ENCODE measurements at places on chromosomes 13 and 19. TPM values are rescaled to one million over a fixed set of nuclear protein-coding genes. Genes with fewer than 3 reads are reported as not detected.

GRCh38 chr13:43356567-43356966 is 333.2 kb downstream of the DNAJC15 start:
- no peak overlapping the region for H3K27ac ChIP-seq
- no peaks in the 10 kb centered on the region for H3K27me3 ChIP-seq
- peaks cover 5% of the 10 kb centered on the region for H3K4me1 ChIP-seq
- no peak overlapping the region for H3K4me3 ChIP-seq
- no peaks in the 10 kb centered on the region for H3K36me3 ChIP-seq

Gene LIM2
- total RNA-seq: not detected

Gene CKM
- total RNA-seq: not detected

Gene C1QTNF9B
- not detected for total RNA-seq

DNA sequence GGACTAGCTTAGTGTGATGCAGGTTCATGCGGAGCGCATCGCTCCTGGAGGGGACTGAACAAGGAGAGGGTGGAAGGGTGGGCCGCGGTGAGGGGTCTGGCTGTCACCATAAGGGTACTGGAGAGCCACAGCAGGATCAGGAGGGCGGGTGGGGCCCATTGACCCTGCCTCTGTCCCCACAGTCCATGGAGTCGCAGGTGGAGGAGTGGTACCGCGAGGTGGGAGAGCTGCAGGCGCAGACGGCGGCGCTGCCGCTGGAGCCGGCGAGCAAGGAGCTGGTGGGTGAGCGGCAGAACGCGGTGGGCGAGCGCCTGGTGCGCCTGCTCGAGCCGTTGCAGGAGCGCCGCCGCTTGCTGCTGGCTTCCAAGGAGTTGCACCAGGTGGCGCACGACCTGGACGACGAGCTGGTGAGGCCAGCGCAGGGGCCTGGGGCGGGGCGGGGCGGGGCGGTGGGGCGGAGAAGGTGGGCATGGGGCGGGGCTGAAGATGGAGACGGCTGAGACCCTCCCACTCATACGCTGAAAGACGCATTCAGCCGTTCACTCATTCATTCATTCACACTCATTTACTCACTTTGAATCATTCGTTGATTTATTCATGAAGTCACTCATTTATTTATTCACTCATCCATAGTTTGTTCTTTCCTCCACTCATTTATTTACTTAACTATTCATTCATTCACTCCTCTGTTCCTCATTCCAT is 27.5 kb upstream of the SHKBP1 start:
- H3K4me1 ChIP-seq: no peaks in the 10 kb centered on the region
- no peaks in the 10 kb centered on the region for H3K36me3 ChIP-seq
- no peak overlapping the region for H3K27ac ChIP-seq
- H3K27me3 ChIP-seq: peaks cover 14% of the 10 kb centered on the region
- H3K4me3 ChIP-seq: no peak overlapping the region

DNA sequence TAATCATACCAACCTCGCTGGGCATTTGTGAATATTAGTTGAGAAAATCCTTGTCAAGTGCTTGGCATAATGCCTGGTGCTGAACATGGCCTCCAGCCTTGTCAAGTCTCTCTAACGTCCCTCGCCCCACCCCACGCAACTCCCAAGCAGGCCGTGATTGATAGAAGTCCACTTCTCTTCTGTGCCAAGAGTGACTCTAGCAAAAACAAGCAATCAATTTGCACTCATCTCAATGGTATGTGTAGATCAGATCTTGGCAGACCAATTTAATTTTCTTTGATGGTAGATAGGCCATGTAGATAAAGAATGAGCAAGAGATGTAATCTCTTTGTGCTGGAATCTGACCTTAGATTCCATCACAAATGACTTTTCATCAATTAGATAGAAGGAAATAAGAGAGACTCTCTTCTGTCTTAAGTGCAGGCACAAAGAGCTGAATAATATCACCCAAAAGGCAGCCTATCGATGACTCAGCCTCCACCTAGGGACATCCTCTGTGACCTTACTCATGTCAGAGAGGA is 31.0 kb upstream of the KATNAL1 start:
- H3K36me3 ChIP-seq: no peaks in the 10 kb centered on the region
- no peaks in the 10 kb centered on the region for H3K4me1 ChIP-seq
- DNase-seq: no peak

Gene NXNL1
- not detected for total RNA-seq

DNA sequence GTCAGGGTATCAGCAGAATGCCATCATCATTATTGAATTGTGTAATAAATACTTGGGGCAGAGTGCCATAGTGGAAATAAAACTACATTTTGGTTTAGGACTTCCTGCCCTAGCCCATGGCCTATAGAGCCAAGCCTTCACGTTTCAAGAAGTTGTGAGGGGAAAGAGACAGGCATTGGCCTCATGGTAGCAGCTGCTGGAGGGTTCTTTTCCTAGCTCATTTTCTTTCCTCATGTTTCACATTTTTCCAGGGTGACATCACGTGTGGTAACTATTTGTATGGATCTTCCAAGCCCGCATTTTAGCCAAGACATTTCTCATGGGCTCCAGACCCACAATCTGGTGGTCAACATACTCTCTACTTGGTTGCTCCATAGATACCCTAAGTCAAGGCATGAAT is 80.4 kb downstream of the LRCH1 start:
- no peaks in the 10 kb centered on the region for H3K36me3 ChIP-seq
- H3K27me3 ChIP-seq: no peaks in the 10 kb centered on the region
- H3K4me1 ChIP-seq: no peaks in the 10 kb centered on the region
- no peak for DNase-seq

DNA sequence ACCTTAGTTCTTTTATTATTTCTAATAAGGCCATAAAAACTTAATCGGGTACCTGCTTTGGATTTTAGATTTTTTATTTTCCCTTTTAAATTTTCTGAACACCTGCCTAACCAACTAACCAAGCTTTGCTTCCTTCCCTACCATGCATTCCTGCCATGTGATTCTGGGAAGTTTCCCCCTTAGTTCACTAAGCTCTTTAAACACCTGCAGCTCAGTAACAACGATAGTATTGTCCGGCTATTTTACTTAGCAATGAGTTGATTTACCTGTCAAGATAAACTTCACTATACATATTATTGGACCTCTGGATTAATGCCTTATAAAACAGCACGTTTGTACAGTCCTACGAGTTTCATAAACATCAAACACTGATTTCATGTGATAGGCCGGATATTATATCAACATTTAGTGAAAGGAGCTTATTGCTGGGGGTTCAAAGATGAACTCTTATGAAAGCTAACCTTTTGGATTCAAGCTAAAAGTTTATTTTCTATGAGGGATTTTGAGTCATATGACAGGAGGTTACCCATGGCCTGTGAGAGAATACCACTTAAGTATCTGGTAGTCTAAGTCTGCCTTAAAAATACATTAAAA is 81.0 kb upstream of the STARD13 start:
- no peaks in the 10 kb centered on the region for H3K27me3 ChIP-seq
- H3K4me3 ChIP-seq: no peak overlapping the region
- H3K27ac ChIP-seq: no peak overlapping the region
- no peak for DNase-seq
- peaks cover 5% of the 10 kb centered on the region for H3K4me1 ChIP-seq

Gene SPACA6
- 41.1 TPM for total RNA-seq

Gene EDNRB
- total RNA-seq: 2.6 TPM

DNA sequence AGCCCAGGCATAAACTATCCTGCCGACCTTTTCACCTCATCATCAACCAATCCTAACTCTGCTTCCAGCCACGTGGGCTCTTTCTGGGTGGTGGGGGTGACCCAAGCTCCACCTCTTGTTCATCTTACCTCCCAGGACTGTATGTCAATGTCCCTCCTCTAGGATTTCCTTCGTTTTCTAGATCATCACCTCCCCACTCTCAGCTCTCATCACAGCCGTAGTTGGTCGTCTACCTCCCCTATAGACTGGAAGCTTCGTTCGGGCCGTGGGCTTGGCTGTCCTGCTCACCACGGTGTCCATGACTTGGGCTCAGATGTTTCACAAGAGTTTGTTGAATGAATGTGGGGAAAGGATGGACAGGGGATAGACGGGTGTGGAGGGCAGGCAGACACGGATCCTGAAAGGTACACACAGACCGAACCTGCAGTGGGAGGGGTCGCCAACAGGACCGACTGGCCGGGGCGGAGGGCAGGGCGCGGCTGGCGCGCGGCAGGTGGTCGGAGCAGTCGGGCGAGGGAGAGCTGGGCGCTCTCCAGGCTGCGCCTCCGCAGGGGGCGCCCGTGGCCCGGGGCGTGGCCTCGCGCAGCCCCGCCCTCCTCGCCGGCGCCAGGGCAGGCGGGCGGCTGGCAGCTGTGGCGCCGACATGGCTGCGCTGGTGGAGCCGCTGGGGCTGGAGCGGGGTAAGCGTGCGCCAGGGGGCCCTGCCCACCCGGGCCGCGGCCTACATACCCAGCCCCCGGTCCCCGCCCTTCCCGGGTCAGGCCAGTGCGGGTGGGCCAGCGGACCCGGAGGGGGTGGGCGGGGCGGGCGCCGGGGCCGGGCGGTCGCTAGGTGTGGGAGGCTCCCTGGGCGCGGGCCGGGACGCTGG is at the start of gene LIN7B:
TSS of gene LIN7B (plus strand) at position 609 of the 868 bp plus-strand sequence. CDS start at position 644, 35 bp downstream.
- no peaks in the 10 kb centered on the region for H3K27me3 ChIP-seq
- H3K27ac ChIP-seq: no peak within 1 kb of the TSS
- peaks cover 12% of the 10 kb centered on the region for H3K4me1 ChIP-seq
- H3K4me3 ChIP-seq: peak within 1 kb of the TSS; percentile 48
- H3K36me3 ChIP-seq: peaks cover 2% of the 10 kb centered on the region
- DNase-seq: peak; percentile 74

DNA sequence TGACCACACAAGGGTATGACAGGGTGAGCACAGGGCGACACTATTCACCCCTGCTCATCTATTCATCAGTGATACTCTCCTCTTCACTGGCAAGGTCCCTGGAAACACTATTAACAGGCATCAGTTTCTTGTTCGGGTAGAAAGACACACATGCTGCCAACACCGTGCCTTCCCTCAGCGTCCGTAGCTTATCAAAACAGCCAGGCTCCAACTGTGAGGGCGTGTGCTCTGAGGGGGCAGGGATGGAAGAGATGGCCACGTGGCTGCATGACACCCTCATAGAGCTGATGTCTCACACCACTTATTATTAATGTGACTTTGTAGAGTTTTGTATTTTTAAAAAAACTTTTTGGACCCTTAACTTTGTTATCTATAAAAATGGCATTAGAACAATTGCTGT is 160.3 kb downstream of the ITGBL1 start:
- H3K27me3 ChIP-seq: no peaks in the 10 kb centered on the region
- no peak overlapping the region for H3K27ac ChIP-seq
- no peaks in the 10 kb centered on the region for H3K4me1 ChIP-seq
- DNase-seq: no peak

DNA sequence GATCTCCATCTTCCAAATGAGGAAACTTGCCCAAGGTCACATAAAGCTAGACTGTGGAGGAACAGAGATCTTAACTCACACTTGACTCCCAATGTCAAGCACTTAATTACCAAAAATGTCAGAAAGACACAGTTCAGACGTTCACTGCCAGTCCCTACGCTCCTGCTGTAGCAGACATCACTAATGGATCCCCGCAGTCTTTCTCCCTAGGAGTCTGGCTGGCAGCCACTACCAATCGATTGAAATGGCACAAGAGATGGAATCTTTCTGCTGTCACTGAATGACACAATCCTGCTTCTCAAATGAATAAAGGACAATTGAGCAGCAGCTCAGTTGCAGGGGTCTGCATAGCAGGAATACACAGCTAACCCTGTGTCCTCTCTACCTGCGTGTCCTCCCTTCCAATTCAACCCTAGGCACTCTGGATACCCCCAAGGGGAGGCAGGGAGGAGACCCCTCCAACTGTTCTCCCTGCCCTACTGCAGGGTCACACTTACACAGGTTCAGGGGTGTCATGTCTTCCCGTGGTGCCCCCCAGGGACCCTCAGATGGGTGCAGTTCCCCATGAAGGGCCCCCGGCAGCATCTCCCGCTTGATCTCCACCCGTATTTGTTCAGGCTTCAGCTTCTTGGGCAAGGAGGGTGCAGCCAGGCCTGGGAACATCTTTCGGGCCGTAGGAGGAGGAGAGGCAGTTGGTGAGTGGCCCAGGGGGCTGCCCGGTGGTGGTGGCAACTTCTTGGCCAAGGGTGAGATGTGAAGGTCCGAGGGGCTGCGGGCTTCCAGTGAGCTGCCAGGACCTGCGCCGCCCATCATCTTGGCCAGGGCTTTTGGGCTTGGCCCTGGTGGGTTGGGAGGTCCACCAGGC is 7.9 kb upstream of the AKAP8L start:
- no peak for DNase-seq
- H3K4me1 ChIP-seq: peaks cover 8% of the 10 kb centered on the region
- peaks cover 56% of the 10 kb centered on the region for H3K36me3 ChIP-seq
